GM06990 (cell line): ENCODE measurements at places on chromosomes 16 and 17.

DNA sequence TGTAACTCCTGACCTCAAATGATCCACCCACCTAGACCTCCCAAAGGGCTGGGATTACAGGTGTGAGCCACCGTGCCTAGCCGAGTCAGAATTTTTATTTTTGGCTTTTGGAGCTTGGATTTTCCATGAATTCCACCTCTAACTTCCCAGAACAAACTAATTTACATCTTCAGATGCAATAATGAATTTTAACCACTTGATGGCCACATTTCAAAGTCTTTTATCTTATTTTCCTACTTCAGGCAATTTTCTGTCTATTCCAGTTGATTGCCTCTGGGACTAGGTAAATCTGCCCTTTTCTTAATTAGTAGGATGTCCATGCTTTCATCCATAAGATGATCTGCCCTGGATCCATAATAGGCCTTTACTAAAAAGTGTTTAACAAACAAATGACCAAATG lies 156.4 kb upstream of the ANKFN1 start:
- DNase-seq: no peak

DNA sequence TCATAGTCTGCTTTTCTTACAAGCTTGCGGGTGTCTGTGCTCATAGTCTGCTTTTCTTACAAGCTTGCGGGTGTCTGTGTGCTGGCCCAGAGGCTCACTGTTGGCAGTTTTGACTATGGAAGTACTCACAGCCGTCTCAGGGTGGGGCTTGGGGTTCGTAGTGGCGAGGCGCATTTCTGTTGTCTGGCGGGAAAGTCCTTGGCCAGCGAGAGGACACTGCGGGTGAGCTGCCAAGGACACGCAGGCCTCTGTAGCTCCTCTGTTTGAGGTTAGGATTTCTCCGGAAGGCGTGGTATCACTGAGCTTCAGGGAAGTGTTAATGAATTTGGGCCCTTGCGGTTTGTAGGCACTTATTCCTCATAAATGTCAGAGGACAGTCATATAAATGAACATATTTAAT lies 13.5 kb downstream of the TBCD start:
- no peak for DNase-seq

DNA sequence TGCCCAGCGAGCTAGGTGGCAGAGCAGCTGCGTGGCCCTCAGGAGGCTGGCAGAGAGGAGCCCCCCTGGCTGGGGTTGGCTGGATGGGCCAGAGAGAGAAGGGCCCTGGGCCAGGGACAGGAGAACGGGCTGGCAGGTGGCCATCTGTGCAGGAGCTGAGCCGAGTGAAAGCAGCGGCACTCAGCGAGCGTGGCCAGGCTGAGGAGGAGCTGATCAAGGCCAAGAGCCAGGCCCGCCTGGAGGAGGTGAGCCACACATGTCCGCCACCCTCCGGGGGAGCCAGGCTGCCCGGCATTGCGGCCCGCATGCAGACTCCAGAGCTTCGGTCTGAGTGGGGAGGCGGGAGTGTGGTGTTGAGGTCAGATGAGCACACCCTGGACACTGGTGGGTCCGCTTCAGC lies 2.1 kb upstream of the RAC3 start:
- no peak for DNase-seq

- DNase-seq: no peak
Measured at GRCh38 chr16:80317599-80318037, 223.2 kb upstream of the DYNLRB2 start.

- DNase-seq: no peak
Measured at GRCh38 chr17:43877451-43878155, 29.7 kb downstream of the MPP2 start.

DNA sequence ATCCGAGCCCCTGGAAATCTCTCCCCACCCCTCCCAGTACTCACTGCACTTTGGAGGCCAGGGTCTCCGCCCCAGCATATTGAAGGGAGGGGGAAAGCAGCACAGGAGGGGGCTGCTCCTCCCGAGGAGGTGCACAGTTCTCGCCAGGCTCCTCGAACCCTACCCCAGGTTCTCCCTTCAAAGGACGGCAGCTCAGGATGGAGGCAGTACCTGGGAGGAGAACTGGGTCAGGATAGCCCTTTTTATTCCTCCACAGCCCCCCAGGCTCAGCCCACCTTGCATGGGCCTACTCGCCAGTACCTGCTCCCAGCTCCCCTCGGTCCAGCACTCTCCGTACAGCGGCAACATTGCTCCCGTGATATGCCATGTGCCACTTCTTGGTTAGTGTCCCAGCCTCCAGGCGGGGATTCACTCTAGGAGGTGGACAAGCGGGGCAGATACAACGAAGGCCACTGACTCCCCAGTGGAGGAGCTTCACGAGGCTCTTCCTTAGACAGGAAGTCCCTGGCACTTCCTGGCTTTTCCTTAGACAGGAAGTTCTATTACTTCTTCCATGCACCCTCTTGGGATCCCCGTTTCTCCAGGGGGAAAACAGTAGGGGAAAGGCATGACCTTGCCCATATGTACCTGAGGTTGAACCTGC lies 2.1 kb upstream of the GPS2 start:
- DNase-seq: no peak

- no peak for DNase-seq
Measured at GRCh38 chr16:10180042-10180770, 2.0 kb downstream of the GRIN2A start.

DNA sequence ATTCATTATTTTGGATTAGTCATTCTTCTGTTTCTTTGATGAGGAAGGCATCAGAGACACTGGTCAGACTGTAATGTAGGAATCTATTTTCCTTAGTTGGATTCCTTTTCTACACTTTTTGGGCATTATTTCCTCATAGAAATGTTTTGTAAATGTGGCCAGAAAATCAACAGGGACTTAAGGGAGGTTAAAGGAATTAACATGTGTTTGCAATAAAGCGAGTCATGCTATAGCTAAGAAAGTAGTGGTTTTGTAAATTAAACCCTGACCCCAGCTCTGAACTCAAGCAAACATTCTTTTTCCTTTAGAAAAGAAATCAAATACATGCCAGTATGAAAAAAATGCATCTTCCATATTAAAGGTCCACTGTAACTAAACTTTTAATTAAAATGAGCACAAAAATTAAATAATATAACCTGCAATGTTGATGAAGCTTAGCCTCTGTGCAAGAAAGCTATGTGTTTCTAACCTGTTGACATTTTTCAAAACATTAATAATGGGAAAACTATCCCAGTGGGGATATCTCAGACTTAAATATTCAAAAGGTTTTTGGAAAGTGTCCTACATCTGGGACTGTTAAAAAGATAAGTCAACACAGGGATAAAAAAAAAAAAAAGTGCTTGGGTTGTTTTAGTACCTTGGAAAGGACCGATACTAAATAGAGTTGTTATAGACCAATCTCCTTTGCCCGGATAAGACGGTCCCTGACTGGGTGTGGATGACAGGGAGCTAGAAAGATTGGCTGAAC lies 428.0 kb downstream of the CA10 start:
- no peak for DNase-seq

- DNase-seq: no peak
Measured at GRCh38 chr17:33055746-33056145, 64.1 kb downstream of the SPACA3 start.

DNA sequence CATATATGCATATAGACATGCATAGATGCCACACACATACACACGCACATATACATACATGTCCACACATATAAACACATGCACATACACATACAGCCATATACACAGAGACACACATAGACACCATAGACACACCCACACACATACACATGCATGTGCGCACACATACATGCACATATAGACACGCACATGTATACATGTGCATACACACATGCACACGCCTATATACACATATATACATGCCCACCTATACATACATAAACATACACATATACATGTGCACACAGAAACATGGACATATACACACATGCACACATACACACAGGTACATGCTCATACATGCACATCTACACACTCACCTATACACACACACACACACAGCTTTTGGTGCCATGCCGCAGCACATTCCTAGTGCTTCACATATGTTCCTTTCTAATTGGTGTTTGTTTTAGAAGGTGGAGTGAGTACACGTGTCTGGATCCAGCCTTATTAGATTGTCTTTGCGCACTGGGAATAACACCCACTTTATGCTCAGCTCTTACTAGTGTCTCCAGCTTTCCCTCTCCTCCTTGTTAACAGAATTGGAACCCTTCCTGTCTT lies 198.0 kb downstream of the RPTOR start:
- DNase-seq: no peak

DNA sequence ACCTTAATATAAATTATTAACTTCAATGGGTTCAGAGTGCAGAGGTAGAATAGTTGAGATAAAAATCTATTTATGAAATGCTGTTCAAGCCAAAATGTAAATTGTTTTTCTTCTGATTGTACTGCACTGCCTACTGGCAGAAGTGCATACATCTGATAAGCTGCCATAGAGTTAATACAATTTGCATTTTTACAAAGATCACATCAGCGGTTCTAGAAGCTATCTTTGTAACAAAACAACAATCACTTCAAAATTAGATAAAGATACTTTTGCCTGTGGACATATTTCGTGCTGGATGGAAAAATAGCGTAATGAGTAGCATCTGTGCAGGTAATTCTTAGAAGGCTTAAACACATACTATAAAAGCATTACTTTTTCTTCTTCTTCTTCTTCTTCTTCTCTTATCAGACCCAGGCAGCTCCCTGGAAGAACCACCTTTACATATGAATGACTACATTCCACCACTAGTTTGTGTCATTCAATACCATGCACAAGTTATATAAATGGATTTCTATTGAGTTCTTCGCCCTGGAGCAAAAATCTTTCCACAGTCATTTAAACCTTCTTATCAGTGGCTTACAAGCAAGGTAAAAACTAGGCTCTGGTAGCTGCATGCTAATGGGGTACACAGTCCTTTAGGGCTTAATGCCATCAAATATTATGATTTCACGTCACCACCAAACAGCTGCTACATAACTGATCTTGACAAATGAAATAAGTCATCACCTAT lies 47.0 kb downstream of the SYNRG start:
- no peak for DNase-seq

DNA sequence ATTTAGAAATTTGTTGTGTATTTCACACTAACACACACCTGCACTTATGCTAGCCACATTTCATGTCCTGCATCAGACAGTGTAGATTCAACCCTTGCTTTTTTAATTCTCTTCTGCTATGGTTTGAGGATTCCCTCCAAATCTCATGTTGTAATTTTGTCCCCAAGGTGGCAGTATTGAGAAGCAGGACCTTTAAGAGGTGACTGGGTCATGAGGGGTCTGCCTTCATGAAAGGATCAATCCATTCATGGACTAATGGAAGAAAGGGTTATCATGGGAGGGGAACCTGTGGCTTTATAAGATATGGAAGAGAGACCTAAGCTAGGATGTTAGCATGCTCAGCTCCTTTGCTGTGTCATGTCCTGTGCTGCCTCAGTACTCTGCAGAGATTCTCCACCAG lies 1032.2 kb downstream of the CDH11 start:
- DNase-seq: no peak

DNA sequence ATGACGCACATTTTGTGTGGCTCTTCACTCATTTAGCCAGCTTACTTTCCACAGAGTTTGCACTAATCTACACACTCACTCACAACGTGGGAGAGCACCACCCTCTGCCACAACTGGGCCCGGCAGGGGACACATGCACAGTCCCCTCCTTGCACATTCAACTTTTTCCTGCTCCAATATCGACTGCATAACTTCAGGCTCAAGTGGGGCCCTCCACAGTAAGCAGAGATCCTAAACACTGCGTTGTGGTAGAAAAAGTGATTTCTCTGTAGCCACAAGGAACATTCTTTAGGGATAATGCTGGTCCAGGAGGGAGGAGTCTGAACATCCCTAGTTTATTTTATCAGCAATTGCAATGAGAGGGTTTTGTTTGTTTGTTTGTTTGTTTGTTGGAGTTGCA lies 40.0 kb downstream of the MRPS23 start:
- DNase-seq: no peak

DNA sequence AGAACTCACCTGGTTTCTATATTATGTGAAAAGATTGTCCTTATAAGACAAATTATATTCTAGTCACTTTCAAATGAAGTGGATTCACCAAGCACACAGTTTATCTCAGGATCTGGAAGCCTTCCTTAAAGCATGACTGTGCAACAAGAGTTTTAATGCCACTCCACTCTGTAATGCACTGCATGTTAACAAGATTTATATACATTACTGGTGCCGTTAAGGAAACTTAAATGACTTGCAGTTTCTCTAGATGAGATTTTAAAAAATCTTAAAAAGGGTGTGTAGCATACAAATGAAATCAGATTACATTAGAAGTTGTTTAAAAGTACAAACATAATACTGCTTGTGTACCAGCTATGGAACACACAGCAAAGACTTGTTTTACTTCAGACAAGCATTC lies 150.8 kb downstream of the SNX11 start:
- DNase-seq: no peak

DNA sequence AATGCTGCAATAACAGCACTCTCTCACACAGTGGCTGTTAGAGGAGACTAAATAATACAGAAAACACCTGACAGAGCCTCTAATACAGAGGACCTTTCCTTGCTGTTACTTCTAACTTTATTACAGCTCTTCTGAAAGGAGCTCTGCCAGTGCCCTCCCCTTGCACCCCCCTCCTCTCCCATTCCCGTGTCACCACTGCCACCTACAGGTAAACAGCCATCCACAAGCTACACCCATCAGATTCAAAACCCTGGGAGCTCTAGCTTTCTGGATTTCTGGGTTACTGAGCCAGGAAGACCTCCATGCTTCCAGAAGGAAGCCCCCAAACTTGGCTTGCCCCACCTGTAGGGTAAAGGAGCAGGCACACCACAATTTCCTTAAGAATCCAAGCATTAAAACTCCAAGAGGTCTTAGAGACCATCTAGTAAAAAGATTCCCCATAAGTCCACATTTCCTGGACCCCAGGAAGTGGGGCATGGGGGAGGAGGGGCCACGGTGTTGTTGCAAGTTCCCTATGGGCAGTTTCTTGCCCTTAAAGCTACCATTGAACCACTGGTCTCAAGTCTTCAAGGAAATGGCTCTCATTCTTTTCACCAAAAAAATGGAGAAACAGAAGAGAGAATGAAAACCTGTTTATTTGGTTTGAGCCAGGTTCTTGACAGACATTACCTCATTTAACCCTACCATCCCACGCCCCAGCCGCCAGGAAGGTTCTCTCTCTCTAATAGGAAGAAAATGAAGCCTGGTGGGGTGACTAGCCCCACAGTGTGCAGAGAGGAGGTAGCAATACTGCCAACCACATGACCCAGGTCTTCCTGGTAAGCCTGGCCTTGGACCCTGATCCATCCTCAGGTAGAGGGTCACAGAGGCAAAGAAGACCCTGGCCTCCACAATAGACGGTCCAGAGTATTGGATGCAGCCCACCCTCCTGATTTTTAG lies 52.8 kb downstream of the TOM1L2 start:
- peak; percentile 29 for DNase-seq

GRCh38 chr16:3467921-3468320 lies 24.4 kb downstream of the NAA60 start:
- DNase-seq: no peak

GRCh38 chr17:18066866-18067265 lies 20.9 kb upstream of the DRG2 start:
- DNase-seq: no peak

GRCh38 chr17:1735834-1736347 lies 6.8 kb upstream of the SERPINF2 start:
- DNase-seq: no peak

DNA sequence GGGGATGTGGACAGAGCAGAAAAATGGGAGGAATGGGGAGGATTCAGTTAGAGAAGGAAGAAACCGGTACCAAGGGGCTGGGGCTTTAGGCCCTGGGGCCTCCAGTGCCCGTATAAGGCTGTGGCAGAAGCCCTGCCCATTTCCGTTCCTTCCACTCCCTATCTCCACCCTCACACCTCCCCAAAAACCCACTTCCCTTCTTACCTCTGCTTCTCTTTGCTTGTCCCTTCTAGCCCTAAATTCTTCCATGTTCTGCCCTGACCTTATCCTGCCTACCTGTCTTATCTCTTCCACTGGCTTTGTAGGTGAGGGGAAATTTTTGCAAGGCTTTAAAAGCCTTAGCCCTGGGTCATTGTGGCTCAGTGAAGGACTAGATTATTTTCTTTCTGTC lies 4.1 kb downstream of the RNF167 start:
- DNase-seq: no peak
